Mucosa of gallbladder (tissue), 1 donor: ENCODE measurements at places on chromosomes 7 and 10. TPM values are rescaled to one million over a fixed set of nuclear protein-coding genes. Genes with fewer than 3 reads are reported as not detected.

SORBS1 gene
- total RNA-seq, result 431 TPM

TSPAN33 gene
- 16.2 TPM for total RNA-seq

CPVL gene
- total RNA-seq, result 22.6 TPM

MOGAT3 gene
- 0.14 TPM for total RNA-seq

PDK4 gene
- 64.2 TPM for total RNA-seq
